ENCODE measurements at places on chromosomes 5 and 9.

DNA sequence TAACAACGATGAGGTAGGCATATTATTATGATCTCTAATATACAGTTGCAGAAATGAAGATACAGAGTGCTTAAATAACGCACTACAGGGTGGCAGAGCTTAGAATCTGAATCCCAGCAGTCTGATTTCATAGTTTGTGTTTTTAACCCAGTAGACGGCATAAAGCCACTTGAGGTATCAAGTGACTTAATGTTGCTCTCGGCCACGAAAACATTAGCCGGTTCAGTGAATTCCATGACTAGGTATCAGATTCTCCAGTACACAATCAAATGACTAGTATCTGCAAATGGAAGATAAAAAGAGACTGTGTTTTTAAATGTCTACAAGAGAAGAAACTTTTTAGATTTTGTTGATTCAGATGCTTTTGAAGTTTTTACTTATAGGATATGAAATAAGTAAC lies 24.8 kb downstream of the SMC2 start:
- DNase-seq, result no peak

DNA sequence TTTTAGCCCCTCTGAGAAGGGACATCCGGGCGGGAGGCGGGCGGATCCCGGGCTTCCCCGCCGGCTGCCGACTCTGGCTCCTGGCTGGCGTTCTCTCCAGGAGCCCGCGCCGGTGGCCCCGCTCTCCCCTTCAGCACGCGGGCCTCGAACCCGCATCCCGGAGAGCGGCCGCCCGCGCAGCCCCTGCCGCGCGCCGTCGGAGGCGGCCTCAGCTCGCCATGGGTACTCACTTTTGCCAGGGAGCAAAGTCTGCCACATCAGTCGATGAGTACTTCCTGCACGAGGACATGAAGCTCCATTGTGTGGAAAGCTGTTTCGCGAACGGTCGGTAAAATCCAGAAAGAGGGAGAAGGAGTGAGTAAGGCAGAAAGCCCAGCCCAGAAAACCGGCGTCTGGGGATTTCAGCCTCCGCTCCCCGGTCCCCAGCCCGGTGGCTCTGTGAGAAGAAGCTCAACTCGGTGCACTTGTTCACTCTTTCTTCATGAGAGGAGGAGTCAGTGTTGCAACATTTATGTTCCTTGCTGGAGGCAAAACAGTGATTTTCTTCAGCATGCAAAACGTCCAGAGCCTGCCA lies at the start of gene PRLR:
Gene PRLR, minus strand, starts transcription at position 450 of the 574 bp plus-strand sequence. CDS start 140,867 bp downstream, outside the sequence.
- peak; percentile 37 for DNase-seq

- DNase-seq, result no peak
These were observed 56.2 kb downstream of the SSBP2 start for GRCh38 chr5:81694726-81695125.

DNA sequence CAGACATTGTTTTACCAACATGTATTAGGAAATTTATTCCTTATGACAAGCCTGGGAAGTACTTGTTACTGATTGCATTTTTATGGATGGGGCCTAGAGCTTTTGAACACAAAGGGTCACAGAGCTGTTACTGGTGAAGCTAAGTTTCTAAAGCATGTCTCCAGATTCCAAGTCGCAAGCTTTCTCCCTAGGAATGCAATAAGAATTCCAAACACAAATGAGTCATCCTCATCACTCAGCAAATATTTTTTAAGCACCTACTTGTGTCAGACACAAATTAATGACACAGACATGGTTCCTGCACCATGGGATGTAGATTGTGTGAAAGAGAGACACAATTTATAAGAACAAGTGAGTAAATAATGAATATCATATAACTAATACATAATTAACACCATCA lies 11.0 kb upstream of the SH3RF2 start:
- DNase-seq, result no peak

DNA sequence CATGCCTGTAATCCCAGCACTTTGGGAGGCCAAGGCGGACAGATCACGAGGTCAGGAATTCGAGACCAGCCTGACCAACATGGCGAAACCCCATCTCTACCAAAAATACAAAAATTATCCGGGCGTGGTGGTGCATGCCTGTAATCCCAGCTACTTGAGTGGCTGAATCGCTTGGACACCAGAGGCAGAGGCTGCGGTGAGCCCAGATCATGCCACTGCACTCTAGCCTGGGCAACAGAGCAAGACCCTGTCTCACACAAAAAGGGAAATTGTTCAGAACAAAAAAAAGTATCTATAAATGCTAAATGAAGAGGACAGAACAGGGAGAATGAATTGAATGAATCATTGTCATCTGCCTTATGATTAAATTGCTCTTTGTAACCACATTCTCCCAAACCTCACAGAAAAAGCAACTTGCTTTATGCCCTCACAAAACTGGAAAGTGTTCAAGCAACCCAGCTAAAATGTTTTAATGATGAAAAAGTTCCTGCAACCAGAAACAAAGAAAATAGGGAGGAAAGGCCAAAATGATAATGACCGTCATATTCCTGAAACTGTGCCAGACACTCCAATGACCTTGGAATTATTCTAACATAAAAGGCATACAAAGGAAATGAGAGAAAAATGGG lies 83.7 kb downstream of the SERINC5 start:
- no peak for DNase-seq

GRCh38 chr5:123094919-123095797 lies 6.1 kb downstream of the PRDM6 start:
- peak; percentile 26 for DNase-seq

- no peak for DNase-seq
These were observed 92.2 kb downstream of the TNC start for GRCh38 chr9:115025721-115026120.

Measured in GM13976 (cell line).